ENCODE measurements at places on chromosomes 6 and 20.

DNA sequence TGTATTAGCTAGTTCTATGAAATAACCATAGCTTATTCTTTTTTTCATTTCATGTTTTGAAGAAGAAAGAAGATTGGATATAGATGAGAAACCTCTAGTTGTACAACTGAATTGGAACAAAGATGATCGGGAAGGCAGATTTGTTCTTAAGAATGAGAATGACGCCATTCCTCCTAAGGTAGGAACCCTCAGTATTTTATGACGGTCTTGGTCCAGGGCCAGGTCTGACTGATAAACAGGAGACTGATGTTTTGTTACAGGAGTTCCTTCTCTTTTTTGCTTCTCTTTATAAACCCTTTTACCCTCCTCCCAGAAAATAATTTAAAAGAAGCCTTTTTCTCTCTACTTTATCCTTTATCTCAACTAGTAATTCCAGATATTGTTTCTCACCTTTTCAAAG is 43.6 kb downstream of the AFDN start:
- no peak for DNase-seq

- DNase-seq = no peak
Measured at GRCh38 chr20:12924126-12924525, 84.6 kb upstream of the SPTLC3 start.

DNA sequence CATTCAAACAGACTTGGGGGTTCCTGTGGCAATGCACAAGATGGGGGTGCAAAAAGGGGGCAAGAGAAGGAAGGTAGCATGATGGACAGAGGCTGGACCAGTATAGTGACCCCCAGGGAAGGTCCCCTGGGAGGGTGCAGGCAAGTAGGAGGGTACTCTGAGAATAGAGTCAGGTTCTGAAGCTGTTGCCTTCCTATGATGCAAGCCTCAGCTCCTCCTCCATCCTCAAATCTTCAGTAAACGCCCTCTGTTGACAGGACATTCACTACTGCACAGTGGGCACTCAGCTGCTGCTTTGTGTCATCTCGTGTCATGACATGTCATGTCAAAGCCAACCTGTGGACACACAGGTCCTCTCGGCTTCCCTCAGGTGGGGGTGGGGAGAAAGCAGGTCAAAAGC is 5.8 kb upstream of the SDCBP2 start:
- no peak for DNase-seq

DNA sequence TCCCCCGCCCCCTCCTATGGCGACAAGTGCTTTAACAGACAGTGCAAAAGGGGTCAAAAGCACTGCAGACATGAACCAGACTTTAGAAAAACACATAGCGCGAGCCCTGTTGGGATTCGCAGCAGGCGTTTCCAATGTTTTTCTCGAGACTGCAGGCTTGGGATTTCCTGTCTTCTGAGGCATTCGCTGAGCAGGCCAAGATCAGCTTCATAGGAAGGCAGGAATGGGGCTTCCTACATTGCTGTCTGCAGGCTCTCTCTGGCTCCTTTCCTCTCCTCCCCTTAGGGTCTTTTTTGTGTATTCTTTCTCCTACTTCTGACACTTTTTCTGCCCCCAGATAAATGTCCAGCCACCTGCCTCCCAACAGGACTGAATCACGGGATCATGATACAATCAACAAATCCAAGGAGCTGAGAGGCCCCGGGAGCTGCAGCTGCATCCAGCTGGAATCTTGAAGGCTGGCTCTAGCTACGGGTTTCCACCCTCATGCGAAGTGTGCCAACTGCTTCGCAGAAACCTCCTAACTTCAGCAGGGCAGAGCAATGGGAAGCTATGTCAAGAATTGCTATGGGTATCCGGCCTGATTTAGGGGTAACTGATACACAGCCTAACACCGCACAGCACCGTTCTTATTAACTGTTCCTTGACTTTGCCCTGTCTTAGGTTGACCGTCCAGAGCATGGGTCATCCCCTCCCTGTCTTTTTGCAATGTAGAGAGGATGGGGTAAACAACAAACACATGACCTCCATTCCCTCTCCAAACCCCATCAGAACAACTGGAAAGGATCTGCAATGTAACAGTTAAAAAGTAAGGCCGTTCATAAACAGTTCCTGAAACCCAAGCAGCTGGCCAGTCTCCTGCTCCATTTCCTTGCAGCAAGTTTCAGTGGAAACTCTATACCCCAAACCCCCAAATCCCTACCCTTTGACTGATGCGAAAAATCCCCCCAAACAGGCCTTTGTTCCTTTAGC is 31.5 kb downstream of the SNX5 start:
- DNase-seq = no peak

DNA sequence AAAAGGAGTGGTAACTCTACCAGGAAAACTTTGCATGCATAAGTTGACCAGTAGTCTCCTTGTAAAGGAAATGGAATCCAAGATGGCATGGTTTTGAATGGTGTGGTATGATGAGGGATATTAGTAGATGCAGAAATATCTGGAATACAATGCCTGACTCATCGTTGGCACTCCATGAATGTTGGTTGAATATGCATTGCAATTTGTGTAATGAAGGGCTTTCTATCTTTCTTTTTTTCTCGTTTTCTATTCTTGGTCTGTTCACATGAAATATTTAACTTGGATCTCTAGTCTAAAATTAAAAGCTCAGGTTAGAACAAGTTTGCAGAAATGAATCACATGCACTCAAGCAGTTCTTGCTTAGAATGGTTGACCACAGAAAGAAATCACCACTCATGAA is 277.3 kb upstream of the PRND start:
- no peak for DNase-seq

GRCh38 chr6:40394381-40394780 is 192.8 kb downstream of the LRFN2 start:
- no peak for DNase-seq

DNA sequence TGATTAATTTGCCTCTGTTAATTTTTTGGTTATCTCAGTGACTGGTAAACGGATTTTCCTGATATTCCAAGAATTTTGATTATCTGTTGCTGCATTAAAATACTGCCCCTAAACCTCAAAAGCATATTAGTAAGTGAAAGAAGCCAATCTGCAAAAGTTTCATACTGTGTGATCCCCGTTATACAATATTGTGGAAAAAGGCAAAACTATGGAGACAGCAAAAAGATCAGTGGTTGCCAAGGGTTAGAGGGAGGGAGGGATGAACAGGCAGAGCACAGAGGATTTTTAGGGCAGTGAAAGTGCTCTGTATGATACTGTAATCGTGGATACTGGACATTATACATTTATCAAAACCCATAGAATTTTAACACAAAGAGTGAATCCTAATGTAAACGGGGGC is 133.0 kb downstream of the MYLK4 start:
- no peak for DNase-seq

- DNase-seq = no peak
Measured at GRCh38 chr6:28856620-28857005, 67.2 kb downstream of the TRIM27 start.

- DNase-seq = no peak
Measured at GRCh38 chr6:157494132-157494710, 113.2 kb downstream of the ZDHHC14 start.

DNA sequence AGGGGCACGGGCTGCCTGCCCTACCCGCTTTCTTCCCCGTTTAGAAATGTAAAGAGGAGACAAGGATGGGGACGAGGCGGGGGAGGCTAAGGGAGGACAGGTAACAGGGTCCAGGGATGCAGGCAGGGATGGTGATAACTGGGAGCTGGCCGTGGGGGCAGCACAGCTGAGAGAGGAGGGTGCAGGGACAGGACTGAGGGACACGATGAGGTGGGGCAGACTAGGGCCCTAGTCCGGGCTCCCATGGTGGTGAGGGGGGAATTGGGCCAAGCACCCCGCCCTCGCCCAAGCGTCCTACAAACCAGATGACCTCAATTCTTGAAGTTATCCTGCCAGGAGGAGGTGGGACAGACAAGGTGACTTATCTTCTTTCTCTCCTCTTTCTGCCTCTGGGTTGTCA is 44.4 kb upstream of the MDFI start:
- no peak for DNase-seq

DNA sequence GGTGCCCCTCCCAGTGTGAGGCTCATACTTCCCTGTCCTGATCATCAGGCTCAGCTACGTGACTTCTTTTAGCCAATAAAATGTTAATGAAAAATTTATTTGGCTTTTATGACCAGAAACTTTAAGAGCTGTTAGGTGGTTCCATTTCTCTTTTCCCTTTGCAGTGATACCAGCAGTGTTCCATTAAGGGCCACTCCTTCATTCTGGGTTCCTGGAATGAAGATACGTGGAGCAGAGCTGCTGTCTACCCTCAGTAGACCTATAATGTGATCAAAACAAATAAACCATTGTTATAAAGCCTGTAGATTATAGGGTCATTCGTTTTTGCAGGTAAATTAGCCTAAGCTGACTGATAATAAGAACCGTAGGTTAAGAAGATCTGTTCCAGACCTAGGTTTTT is 228.0 kb downstream of the ZFAND3 start:
- no peak for DNase-seq

- no peak for DNase-seq
Measured at GRCh38 chr6:32761072-32761471, 2.3 kb downstream of the HLA-DQB2 start.

DNA sequence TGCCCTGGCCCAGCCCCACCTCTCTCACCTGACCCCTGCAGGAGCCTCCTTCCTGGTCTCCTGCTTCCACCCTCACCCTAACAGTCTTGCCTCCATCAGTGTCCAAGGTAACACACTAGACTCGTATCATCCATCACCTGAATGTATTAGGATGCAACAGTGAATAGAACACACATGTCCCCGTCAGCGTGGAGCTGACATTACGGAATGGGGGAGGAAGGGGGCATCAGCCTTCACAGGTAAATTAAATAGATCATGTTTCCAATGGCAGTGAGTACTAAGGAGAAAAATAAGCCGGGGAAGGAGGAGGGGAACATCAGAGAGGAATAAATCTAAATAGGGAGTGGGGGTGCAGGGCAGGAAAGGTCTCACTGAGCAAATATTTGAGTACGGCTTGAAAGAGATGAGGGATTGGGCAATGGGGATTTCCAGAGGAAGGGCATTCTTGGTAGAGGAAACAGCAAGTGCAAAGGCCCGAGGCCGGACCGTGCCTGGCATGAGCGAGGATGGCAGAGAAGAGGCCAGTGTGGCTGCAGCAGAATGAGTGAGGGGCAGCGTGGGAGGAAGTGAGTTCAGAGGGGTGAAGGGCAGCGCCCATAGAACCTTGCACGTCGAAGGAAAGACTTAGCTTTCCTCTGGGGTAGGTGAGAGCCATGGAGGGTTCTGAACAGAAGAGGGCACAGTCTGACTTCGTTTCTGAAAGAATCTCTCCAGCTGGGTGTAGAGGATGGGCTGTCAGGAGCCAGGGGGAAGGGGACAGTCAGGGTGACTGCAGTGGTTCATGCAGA is 110.1 kb upstream of the PTPN1 start:
- DNase-seq = no peak

- DNase-seq = no peak
Measured at GRCh38 chr6:157143171-157143889, 180.0 kb downstream of the TMEM242 start.

GRCh38 chr6:23873161-23873560 is 252.9 kb upstream of the NRSN1 start:
- DNase-seq = no peak

GRCh38 chr6:65938000-65938399 is 231.0 kb upstream of the EYS start:
- no peak for DNase-seq

GRCh38 chr6:53239526-53239925 is 90.9 kb upstream of the GCM1 start:
- peak; percentile 21 for DNase-seq

GRCh38 chr6:121823437-121823851 is 388.0 kb downstream of the GJA1 start:
- DNase-seq = no peak

- DNase-seq = no peak
Measured at GRCh38 chr6:31911826-31912585, 10.1 kb upstream of the ZBTB12 start.

DNA sequence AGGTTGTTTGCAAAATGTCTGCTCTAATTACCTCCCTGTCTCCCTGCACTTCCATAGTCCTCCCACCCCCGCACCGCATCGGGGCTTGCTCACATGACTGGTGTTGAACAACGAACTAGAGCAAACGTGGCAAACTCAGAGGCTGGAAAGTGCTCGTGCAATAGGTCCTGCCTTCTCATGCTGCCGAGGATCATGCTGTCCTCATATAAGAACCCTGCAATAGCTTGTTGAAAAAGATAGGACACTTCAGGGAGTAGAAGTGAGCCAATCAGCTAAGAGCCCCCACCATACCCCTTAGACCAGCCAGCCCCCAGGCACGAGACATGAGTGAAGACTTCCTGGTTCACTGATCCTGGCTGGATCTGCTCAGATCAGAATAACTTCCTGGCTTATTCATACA is 219.2 kb downstream of the C6orf118 start:
- DNase-seq = no peak

DNA sequence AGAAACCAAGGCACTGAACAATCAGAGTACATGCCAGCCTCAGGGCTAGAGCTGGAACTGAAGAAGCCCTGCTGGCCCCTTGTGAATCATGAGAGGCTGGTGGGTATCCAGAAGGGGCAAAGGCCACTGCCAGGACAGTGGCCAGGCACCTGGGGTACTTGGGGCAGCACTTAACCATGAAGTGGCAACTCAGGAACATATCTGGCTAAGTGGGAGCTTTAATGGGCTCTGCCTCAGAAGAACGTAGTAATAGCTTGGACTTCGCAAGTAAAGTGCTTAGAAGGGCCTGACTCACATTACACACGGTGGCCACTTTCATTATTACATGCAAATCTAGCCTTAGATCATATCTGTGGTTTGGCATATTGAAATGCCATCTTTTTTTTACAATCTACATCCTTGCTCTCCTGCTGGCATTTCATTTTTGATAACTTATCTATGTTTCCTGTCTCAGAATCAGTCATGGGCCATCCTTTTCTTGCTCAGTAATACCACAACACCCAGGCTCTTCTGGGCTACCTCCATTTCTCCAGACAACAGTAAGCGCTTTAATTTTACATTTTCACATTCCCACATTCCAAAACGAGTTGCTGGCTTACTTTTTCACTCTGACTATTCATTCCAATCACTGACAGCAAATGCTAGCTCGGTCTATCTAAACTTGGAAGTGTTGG is 21.6 kb downstream of the NAPB start:
- DNase-seq = no peak

DNA sequence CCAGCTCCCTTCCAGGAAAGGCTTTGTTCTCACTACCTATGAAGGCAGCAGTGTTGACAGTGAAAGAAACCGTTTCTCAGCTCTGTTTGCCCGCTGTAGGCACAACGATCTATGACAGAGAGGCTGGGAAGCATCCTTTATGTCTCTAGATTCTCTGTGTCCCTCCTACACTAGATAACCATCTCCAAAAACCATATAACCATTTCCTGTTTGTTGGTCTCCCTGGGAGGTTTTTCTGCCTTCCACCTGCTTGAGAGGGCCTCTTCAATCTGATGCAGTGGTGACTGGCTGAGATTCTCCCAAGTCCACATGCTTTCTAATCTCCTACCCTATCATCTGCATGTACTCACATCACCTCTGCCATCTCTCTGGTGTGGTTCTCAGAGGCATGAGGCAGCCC is 32.0 kb upstream of the TMEM217 start:
- DNase-seq = no peak

DNA sequence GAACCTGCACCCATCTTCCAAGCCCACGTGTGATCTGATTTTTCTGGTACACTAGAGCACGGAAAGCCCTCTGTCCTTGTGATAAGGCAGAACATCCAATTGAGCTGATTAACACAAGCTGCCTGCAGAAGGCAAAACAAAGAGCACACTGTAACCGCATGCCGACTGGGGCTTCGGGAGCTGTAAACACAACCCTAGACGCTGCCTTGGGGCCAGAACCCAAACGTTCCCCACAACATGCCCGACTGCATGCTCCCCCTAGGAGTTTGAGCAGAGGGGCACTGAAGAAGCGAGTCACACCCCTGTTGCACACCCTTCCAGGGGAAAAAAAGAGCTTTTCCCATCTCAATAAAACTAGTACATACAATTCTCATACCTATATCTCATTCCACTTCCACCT is 470.7 kb downstream of the HTR1B start:
- no peak for DNase-seq

- no peak for DNase-seq
Measured at GRCh38 chr20:16505894-16506293, 67.4 kb downstream of the KIF16B start.

Data from NCI-H774 (cell line).